ENCODE measurements at places on chromosomes 2 and 18. TPM values are rescaled to one million over a fixed set of nuclear protein-coding genes. Genes with fewer than 3 reads are reported as not detected.

TSPYL6 gene
- under 0.01 TPM for total RNA-seq

IL36B gene
- total RNA-seq: not detected

DNA sequence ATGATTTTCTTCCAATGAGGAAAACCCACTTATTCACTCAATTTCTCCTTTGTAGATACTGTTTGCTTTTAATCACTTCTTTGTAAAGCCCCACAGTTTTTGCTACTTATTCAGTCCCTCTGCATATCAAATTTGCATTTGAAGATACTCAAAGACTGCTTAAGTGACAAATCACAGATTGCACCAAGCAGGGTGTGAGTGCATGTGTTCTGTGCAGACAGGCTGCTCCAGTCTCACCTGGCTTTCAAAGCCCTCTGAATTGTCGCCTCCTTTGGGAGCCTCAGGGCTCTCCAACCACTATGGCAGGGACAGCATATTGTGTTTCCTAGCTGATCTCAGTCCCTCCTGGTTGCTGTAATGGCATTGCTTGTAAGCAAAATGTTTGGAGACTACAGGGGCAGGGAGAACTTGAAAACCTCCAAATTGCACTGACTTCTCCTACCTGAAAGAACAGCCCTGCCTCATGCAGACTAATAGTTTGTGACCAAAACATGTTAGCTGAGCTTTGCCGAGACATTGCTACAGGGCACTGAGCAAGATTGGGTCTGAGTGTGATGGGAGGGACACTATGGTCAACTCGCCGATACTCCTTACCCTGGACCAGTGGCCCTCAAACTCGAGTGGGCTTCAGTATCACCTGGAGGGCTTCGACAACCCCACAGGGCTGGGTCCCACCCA lies 96.8 kb downstream of the POLE4 start:
- no peak for DNase-seq

DNA sequence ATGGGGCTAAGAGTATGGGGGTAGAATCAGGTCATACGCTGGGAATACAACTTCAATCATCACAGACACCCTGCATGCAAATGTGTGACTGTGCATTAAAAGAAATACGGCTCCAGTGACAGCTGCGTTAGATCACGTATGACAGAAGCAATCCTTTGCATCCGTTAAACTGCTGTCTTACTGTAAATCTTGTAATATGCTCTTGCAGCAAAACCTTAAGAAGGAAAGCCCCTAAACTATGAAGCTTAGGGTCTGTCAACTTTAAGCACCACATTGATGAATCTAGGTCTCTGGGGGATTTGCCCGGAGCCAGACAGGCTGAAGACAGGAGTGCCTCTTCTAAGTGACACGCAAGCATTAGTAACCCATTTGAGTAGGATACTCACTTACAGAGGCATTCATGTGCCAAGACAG lies 84.7 kb upstream of the EML6 start:
- DNase-seq: no peak

DNA sequence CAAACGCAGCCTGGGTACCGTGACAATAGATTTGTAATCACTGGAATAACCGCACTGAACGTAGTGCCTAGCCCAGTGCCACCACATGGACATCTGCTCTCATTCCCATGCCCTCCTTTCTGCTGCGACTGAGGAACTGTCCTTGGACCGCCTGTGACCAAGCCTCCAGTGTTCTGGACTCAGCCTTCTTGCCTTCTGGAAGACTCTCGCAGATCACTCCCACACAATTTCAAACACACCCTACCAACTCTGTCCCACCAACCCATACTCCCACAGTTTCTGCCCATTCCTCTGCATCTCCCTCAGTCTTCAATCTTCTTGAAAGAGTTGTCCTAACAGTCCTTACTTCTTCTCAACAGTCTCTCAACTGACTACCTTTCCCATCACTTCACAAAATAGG lies 2.1 kb downstream of the RNF149 start:
- DNase-seq: no peak

E2F6 gene
- total RNA-seq: 6.2 TPM

HOXD13 gene
- total RNA-seq: not detected

CMPK2 gene
- total RNA-seq: 31.5 TPM

RTP5 gene
- total RNA-seq: 1.1 TPM

HJURP gene
- 1.9 TPM for total RNA-seq

- no peak for DNase-seq
Measured at GRCh38 chr2:114192362-114192761, 250.1 kb upstream of the DPP10 start.

TGFA gene
- total RNA-seq: 0.27 TPM

DNA sequence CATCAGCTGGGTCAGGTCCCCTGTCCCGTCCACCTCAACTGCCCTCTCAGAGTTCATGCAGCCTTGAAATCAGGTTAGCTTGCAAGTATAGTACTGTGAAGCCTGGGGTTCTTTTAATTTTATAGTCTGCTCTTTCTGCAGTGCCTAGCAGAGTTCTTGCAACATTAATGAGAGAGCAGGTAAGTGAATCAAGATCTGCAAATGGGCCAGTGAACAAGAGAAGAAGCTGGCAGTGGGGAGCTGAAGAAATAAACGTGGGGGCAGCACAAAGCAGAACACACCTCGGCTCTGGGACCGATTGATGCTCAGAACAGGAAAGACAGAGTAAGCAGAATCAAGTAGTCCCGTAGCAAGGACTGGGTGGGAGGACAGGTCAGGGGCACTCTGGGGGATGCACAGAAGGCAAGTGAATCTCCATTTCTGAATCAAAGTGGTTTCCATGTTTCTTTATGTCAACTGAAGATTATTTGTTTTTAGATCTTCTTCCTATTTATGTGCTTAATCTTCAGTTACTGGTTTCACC lies 675.5 kb downstream of the RNF144A start:
- no peak for DNase-seq

ATIC gene
- 19.1 TPM for total RNA-seq

DNA sequence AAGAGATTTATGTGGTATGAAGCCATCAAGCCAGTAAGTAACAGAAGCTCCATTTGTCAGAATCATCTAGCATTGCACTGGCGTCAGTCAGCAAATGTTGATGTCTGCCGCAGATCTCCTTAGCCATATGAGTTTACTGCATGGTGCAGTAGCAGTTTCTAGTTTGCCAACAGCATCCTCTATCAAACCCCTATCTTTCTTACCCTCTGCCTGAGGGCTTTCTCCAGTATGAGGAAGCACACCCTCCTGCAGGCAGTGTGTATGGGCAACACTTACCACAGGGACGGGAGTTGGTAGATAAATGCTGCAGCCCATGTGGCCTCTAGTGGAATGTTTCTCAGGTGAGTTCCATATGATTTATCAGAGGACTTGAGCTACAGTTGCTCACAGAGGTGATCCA lies 63.7 kb downstream of the EFEMP1 start:
- no peak for DNase-seq

DNA sequence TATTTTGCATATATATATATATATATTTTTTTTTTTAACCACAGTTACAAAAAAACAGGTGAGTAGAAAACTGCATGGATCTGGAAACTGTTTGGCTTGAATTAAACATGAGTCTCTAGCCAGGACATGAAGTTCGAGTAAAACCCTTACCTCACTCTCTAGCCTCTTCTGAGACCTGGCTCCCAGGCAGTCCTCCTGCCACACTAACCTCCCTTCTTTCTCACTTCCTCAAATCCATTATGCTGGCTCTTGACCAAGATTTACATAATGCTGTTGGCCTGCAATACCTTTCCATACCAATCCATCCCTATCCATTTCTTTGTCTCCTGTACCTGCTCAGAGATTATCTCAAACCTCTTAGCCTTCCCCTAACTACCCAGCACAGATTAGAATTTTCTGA lies 34.0 kb downstream of the PIGN start:
- no peak for DNase-seq

DNA sequence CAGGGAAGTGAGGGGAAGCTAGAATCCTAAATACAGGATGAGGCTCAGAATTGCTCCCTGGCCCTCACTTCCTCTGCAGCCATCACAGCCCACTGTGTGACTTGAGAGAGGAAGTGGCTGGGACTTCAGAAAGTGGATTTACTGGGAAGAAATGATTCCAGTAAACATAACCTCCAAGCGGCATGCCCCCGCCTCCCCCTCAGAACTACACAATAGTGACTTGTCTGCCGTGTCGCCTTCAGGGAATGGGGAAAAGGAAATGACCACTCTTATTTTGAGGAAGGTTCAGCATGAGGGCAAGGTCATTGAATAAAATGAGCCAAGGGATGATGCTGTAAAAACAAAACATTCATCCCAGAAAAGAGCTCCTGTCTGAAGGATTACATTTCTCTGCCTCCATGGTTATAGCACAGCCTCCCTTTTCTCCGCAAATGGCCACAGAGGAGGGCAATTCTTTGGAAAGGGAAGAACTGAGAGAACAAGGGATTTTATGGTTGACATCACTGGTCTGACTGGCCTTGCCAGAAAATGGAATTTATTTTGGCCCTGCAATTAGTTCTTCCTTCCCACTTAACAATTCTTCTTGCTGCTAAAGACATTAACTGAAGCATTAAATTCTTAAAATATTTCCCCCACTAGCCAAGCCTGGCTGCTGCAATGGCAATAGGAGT lies 78.9 kb upstream of the DAPL1 start:
- no peak for DNase-seq

EPB41L5 gene
- total RNA-seq: 2.2 TPM

CROCC2 gene
- total RNA-seq: not detected

B3GNT7 gene
- total RNA-seq: 2.7 TPM

DNA sequence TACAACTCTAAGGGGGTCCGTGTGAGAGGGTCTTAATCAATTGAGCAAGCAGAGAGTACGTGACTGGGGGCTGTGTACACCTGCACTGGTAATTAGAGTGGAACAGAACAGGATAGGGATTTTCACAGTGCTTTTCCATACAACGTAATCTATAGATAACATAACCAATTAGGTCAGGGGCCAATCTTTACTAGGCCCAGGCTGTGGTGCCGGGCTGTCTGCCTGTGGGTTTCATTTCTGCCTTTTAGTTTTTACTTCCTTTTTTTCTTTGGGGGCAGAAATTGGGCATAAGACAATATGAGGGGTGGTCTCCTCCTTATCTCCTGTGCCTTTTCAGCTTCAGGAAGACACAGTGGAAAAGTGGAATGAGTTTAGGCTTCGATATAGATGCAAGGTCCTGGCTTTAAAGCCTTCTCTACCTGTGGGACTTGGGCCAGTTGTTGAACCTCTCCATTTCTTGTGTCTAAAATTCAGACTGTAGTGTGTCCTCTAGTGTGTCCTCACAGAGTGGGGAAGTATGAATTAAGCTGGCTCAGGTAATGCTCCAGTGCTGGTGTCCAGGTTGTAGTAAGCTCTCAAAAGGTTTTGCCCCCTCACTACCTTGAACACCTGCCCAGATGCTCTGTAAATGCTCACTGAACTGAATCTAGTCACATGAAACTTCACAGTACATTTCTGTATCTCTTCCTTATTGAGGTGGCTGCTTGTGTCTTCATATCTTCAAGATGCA lies 422.8 kb downstream of the SETBP1 start:
- no peak for DNase-seq

- no peak for DNase-seq
Measured at GRCh38 chr2:46407852-46408455, 71.4 kb upstream of the TMEM247 start.

GRCh38 chr2:178199334-178199733 lies 5.0 kb downstream of the OSBPL6 start:
- DNase-seq: no peak

GRCh38 chr18:78770823-78771139 lies 208.8 kb upstream of the SALL3 start:
- no peak for DNase-seq

DNA sequence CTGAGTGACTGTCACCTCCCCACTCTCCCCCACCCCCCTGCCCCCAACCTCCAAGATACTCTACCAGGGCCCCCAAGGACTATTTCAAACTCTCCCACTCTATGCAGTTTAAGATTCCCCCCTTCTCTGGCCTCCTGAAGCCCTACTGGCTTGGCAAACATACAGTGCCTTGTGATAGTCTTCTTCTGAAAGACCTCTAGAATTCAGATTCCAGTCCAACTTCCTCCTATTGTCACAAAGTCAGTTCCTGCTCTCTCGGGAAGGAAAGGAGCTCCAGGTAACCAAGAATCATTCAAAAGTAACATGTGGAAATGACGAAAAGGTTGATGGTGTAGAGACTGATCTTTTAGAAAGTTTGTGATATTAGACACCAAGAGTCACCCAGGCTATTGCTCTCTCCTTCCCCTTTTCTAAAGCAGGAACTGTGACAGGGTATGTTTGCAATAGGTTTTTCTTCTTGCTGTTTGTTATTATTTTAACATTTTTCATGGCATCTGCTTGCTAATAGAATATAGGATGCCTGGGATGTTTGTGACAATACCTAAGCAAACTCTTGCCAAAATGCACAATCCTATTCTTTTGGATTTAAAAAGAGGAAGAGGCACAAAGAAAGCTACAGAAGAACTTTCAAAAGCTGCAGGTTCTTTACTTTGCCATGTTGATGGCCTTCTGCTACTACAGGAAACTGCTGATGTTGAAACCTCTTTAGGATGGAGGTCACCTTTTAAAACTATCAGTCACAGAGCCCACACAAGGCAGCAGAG lies 93.5 kb upstream of the MGAT4A start:
- peak; percentile 54 for DNase-seq

DNA sequence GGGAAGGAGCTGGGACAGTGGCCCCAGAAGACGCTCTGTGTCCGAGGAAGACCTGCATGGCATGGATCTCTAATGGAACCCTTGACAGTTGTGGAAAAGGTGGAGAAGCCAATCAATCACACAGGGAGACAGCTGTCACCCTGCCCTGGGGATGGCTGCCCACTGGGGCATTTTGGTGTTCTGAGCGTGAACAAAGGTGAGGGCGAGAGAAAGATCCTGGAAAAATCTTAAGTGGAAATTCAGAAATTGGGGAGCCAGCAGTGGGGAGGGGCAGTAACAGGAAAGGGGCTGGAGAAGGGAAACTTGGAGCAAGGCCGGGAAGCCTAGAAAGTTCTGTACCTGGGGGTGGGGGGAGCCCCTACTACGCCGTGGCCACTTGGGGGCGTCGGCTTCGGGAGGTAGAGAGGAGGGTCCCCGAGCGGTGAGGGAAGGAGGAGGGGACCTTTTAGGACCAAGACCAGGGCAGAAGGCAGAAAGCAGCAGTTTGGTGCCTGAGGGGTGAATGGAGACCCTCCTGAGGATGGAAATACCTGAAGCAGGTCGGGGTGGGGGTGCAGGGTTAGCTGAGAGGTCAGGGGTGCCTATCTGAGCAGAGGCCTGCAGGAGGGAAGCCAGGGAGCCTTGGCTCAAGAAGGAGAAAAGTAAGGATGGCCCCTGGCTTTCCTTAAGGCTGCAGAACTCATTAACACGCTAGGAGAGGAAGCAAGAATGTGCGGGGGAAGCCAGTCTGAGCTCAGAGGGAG lies 30.0 kb downstream of the NGEF start:
- DNase-seq: no peak

- no peak for DNase-seq
Measured at GRCh38 chr2:115364093-115364492, 921.7 kb downstream of the DPP10 start.

- no peak for DNase-seq
Measured at GRCh38 chr2:39975476-39976020, 196.5 kb upstream of the THUMPD2 start.

VWA3B gene
- under 0.01 TPM for total RNA-seq

DSG1 gene
- total RNA-seq: not detected

All from hematopoietic multipotent progenitor cell (in vitro differentiated cells).